HEK293T (cell line): ENCODE measurements at places on chromosomes 1 and 21.

DNA sequence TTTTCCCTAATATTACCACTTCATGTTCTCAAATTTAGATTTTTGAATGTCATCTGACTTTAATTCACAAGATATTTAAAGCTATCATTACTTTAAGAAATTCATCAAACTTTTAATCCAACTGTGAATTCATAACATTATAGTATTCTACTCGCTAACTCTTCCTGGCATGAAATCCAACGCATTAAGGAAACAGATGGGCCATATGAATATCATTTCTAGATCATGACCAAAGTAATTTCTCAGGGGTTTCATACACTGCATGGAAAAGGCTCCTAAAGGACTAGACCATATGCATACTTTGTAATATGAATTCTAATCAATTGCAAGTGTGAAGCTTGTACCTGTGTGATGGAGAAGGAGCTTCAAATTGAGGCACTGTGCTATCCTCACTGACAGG lies 72.4 kb downstream of the COP1 start:
- DNase-seq = no peak

DNA sequence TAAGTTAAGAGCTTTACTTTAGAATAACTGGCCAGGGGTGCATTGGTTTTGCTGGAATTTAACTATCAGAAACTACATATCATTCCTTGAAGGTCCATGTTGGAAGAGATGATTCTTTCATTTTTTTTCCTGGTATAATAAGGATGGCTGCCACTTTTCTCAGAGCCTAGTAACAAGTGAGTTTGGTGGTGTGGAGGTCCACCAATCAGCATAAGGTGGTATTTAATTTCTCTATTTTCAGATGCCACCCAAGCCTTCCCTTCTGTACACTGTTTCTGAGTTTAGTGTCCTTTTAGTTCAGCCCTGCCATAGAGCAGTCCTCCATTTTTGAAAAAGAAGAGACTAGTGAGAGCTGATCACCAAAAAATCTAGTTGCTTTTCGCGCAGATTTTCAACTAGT lies 386.3 kb downstream of the USP25 start:
- DNase-seq = no peak

DNA sequence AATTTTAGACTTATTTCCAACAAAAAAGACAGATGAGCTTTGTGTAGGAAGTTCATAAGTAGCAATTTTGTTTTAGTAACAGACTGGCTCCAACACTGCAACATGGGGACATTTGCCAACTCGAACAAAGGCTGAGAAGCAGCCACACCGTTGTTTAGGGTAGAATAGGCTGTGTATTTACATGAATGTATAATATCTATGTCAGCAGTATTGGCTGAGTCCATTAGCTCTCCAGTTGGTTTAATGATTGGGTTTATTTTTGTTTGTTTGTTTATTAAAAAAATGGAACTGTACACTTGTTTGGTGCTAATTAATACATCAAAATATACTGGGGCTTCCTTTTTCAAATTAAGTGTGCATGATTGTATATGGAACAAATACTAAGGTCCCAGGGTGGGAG lies 7.3 kb upstream of the TMCO2 start:
- DNase-seq = no peak

DNA sequence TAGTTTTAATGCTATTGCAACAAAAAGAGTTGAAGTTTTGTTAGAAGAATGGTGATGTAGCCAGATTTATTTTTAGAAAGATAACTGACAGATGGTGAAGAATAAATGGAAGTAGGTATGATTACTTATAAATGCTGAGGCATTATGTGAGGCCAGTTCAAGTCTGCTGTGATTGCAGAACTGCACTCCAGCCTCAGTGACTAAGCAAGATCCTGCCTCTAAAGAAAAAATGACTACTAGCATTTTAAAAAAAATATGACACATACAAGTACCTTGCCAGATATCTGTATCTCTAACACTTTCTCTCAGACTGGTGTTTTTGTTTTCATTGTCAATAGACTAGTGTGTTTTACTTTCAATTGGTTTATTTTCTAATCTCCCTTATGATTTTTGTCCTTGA lies 1242.4 kb upstream of the ADGRL4 start:
- DNase-seq = no peak

DNA sequence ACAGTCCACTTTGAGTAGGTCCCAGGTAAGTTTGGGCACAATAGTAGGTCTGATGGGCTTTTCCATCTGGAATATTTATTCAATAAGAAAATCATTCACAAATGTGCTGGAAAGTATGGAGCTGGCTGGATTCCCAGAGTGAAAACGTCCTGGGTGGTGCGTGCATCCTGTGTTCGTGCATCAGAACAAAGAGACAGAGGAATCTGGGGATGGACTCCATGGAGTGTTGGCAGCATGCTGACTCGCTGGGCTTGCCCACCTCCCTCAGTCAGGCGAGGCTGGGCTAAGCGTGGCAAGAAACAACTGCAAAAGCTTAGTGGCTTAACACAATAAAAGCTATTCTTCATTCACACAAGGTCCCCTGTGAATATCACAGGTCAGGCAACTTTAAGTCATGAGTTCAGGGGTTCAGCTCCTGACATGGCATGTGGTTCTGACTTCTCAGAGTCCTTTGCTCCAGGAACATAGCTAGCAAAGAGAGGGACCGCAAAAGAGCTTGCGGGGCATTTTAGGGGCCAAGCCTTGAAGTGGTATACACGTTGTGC lies 151.6 kb upstream of the ZNF644 start:
- DNase-seq = no peak

- no peak for DNase-seq
Observed at GRCh38 chr1:66316464-66317247, 217.3 kb upstream of the SGIP1 start.

DNA sequence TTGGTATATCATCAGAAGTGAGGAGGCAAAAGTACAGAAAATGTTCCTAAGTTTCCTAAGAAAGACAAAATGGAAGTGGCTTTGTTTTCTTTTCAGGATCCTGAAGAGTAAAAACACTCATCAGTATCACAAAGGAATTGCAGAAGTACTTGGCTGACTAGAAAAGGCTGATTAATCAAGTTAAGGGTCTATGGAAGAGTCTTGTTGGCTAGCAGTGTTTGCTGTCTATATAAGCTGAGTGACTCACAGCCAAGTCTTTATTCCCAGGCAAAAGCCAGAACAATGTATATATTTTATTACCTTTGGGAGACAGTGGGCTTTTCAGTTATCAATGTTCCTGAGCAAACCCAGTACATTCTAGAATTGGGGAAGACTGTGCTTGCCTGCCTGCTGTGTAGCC lies 777.0 kb downstream of the PLA2G4A start:
- DNase-seq = no peak

GRCh38 chr1:156926175-156926574 lies 5.7 kb downstream of the LRRC71 start:
- no peak for DNase-seq

DNA sequence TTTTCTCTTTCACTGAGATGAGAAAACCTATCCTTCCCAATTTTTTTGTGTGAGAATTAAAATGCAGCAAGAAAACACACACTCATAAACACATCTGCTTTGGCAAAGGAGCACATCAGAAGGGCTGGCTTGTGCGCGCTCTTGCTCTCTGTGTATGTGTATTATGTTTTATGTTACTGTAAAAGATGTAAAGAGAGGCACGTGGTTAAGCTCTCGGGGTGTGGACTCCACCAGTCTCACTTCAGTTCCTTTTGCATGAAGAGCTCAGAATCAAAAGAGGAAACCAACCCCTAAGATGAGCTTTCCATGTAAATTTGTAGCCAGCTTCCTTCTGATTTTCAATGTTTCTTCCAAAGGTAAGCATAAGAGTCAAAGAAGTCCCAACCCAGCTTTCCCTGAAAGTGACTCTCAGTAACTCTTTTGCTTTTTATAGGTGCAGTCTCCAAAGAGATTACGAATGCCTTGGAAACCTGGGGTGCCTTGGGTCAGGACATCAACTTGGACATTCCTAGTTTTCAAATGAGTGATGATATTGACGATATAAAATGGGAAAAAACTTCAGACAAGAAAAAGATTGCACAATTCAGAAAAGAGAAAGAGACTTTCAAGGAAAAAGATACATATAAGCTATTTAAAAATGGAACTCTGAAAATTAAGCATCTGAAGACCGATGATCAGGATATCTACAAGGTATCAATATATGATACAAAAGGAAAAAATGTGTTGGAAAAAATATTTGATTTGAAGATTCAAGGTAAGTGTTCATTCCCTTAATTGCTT lies at the start of gene CD2:
Gene CD2 (plus strand): TSS at position 233 of the 780 bp plus-strand sequence. CDS start 63 bp downstream, at position 296.
- DNase-seq = no peak

DNA sequence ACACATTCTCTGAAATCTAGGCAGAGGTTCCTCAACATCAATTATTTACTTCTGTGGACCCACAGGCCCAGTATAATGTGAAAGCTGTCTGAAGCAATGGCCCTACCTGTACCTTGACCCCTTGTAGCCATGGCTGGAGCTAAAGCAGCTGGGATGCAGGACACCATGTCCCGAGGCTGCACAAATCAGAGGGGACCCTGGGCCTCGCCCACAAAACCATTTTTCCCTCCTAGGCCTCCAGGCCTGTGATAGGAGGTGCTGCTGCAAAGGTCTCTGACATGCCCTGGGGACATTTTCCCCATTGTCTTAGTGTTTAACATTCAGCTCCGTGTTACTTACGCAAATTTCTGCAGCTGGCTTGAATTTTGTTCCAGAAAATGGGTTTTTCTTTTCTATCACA lies 110.5 kb downstream of the BRINP3 start:
- DNase-seq = no peak

- DNase-seq = no peak
Observed at GRCh38 chr1:215845234-215845891, 278.3 kb downstream of the KCTD3 start.

DNA sequence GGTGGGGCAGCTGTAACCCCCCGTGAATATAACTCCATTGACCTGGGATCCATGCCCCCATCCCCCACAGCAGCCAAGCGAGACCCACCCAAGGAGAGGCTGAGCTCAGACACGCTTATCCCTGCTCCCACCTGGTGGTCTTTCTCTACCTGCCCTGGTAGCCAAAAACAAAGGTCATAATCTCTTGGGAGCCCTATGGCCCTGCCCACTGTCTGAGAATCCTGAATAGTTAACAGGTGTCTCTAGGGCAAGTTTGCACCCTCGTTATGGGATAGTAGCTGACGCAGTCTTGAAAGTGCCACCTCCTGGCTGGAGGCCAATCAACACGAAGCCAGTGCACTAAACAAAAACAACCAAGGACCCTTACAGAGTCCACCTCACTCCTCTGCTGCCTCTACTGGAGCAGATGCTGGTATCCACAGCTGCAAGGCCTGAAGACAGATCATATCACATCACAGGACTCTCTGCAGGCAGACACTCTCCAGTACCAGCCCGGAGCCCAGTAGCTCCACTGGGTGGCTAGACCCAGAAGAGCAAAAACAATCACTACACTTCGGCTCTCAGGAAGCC lies 134.3 kb upstream of the C1orf174 start:
- DNase-seq = no peak

GRCh38 chr1:9628541-9629444 lies 22.7 kb upstream of the PIK3CD start:
- DNase-seq = no peak

DNA sequence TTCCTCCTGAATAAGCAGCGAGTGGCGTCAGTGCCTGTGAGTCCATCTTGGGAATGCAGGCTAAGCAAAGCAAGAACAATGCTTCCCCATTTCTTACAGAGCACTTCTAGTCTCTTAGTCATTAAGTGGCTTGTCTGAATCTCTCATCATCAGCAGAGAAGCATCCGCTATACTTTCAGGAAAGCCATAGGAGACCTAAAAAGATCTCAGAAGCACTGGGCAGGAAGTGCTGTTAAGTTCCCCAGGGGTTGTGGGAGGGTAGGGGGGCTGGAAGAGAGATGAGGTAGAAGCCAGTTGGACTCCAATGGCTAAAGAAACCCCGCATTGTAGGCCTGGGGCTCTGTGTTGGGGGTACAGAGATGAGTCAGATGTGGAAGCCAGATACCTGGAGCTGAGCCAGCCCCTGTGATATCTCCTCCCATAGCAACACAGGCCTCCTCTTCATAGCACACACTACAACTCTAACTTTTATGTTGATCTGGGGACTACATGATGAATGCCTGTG lies 44.9 kb downstream of the SYT6 start:
- DNase-seq = no peak

- DNase-seq = no peak
Observed at GRCh38 chr1:165259706-165260428, 96.6 kb downstream of the LMX1A start.

GRCh38 chr1:164830628-164831027 lies 271.6 kb downstream of the PBX1 start:
- DNase-seq = no peak

GRCh38 chr1:217388522-217389065 lies 242.3 kb downstream of the GPATCH2 start:
- no peak for DNase-seq

GRCh38 chr1:94721240-94721639 lies 98.9 kb upstream of the SLC44A3 start:
- DNase-seq = no peak
